ENCODE measurements at places on chromosomes 4 and X.

DNA sequence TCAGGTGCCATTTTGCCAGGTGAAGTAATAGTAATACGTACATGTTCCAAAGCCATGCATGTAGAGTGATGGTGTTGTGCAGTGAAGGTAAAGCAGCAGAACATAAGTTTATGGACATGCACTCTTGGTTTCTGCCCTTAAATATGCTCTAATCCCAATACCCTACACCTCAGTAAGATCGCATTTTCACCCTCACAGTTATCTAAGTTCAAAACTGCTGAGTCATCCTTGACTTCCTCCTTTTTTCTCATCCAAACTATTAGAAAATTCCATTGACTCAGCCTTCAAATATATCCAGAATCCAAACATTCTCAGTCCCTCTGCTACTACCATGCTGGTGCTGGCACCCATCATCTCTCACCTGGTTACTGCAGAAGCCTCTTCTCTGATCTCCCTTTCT lies 652.9 kb upstream of the IGFBP7 start:
- no peak for DNase-seq

GRCh38 chr4:6423575-6423974 lies 48.8 kb downstream of the PPP2R2C start:
- no peak for DNase-seq

DNA sequence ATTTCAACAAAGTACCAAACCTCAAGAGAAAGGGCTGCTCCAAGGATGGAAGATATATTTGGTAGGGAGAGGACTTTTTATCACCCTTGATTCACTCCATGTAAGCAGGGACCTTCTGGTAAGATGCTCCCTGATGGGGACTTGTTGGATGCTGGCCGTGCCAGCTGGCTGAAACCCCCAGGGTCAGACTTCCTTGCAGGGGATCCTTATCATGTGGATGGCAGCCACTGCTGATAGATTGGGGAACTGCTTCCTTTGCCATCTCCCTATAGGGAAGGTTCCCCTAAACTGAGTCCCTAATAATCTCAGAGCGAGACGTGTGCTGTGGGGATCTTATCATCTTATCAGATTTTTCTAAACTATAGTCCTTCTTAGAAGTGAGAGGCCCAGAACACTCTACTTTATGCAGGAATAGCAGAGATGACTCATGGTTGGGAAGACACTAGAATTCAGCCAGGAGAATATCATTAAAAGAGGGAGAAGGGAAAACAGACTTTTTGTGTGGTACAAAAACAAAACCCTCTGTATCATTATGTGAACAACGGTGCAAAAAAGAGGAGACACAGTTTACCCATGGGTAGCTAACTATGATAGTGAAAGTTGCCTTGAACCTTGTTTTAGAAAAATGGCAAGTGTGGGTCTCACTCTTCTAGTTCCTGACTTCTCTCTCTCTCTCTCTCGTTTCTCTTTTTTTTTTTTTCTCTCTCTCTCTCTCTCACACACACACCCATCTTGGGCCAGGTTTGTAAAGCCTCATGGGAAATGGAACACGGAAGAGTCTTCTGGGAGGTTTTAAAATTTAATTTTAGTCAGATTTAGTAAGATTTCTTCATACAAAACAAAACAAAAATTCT lies 16.1 kb downstream of the RHOH start:
- no peak for DNase-seq

- DNase-seq = no peak
Observed at GRCh38 chrX:37722595-37722994, 37.0 kb downstream of the XK start.
